ENCODE measurements at places on chromosomes 13 and 19.

DNA sequence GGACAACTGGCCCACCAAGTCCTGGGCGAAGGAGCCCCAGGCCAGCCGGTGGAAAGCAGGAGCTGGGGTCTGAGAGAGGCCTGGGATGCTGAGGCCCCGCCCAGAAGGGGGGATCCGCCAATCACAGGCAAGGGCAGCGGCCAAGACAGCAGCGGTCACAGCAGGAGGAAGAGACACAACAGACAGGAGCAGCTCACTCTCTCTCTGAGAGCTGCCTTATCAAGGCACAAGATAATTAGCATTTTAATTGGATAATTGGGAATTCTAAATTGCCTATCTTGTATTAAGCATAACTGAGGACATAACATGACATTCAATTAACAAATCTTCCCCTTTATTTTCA is 46.2 kb downstream of the CEBPG start:
- no peak for DNase-seq

- DNase-seq = no peak
Observed at GRCh38 chr19:40523322-40524047, 53.2 kb upstream of the SHKBP1 start.

- DNase-seq = peak; percentile 36
Observed at GRCh38 chr13:24233351-24233901, 72.9 kb downstream of the SPATA13 start.

- no peak for DNase-seq
Observed at GRCh38 chr13:80337288-80338081, 3.4 kb downstream of the SPRY2 start.

GRCh38 chr13:27782151-27782550 is 10.1 kb upstream of the GSX1 start:
- no peak for DNase-seq

DNA sequence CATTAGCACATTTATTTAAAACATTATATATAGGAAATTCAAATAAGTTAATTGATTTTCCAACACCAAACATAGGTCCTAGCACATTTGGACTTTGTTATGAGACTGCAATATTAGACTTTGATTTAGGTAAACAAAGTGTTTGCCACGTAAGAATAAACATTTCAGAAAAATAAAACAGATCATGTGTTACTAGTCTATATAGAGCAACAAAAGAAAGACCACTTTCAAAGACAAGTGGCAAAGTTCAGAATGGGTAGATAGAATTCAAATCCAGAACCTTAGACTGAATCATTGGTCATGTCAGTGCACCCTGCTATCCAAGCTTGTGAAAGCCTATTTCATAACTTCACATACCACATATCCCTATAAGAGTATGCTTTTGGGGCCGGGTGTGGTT is 66.7 kb upstream of the PRR20A start:
- no peak for DNase-seq

GRCh38 chr13:89401264-89401675 is 1730.1 kb downstream of the SLITRK5 start:
- DNase-seq = peak; percentile 10

GRCh38 chr13:20442375-20442774 is 83.3 kb downstream of the CRYL1 start:
- DNase-seq = no peak

All from brain pericyte (primary cell).